ENCODE measurements at places on chromosomes 3 and 15. TPM values are rescaled to one million over a fixed set of nuclear protein-coding genes. Genes with fewer than 3 reads are reported as not detected.

DNA sequence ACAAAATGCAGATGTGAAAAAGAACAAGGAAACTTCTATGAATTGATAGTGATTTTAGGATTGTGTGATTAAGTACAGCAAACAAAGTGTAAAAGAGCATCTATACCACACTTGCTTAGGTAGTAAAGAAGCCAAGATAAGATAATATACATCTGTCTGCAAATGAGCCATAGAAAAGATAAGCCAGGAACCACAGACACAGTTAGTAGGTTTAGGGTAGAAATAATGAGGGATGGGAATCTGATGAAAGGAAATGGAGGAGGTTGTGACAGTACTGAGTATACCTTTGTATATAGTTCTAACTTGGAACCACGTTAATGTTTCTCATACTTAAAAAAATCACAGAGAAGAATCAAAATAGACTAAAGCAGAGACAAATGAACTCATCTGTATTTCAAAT is 54.0 kb downstream of the TCF12 start:
- H3K27ac ChIP-seq: no peak overlapping the region
- peaks cover 18% of the 10 kb centered on the region for H3K4me1 ChIP-seq
- no peak overlapping the region for H3K4me3 ChIP-seq
- H3K36me3 ChIP-seq: no peaks in the 10 kb centered on the region
- no peak for DNase-seq

DNA sequence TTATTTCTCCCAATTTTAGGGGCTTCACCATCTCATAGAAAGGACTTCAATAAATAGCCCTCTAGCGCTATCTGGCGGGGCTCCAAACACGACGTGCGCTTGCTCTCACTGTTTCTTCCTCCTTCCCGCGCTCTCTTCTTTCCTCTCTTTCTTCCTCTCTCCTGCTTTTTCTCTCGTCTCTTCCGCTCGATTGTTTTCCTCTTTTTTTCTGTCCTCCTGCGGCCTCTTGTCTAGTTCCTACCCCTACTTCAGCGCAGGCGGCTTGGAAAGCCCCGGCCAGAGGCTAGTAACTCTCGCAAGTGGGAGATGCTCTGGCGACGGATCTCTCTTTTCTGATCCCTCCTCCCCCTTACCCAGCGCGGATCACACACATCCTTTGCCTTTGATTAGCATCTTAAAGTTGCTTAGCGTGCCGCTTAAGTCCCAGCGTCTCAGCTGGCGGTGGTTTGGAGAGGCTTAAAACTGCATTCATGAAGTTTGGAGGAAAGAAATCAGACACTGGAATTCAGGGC is 6.2 kb upstream of the MEIS2 start:
- peaks cover 16% of the 10 kb centered on the region for H3K4me1 ChIP-seq
- peak; percentile 54 for DNase-seq
- H3K4me3 ChIP-seq: no peak overlapping the region

RNF13 gene
- polyA plus RNA-seq: 20.8 TPM

DNA sequence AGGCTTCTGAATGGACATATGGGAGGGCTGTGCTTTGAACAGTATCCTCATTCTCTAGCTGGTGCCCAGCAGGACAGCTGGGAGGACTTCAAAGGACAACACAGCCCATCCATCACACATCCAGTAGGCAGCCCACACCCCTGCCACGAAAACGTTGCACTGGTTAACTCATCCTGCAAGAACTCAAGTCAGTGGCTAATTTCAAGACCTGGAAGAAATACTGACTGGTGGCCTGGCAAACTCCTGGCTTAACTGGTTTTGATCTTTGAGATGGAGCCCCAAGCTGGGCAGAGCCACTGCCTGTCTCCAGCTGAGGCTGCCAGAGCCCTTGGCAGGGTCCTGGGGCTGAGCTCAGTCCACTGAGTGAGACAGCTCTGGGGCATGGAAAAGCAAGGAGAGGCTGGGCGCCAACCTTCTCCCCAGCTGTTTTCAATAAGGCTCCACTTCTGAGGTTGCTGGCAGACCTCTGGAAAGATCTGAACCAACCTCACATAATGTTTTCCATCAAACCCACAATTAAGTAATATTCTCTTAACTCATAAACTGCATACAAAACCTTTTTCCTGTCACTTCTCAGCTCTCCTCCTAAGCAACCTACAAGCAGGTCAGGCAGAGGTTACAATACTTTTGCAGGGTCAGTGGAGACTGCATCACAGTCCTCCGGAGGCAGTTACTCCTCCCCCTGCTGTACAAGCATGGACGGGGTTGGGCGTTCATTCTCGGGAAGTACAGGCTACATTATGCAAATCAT is 110.3 kb downstream of the MYLK start:
- no peak overlapping the region for H3K27ac ChIP-seq
- no peaks in the 10 kb centered on the region for H3K36me3 ChIP-seq
- H3K4me1 ChIP-seq: no peaks in the 10 kb centered on the region
- no peak for DNase-seq

GRCh38 chr3:154151969-154152368 is 30.8 kb downstream of the ARHGEF26 start:
- H3K4me3 ChIP-seq: no peak overlapping the region
- no peak overlapping the region for H3K27ac ChIP-seq
- H3K36me3 ChIP-seq: no peaks in the 10 kb centered on the region
- H3K4me1 ChIP-seq: no peaks in the 10 kb centered on the region
- DNase-seq: no peak
- no peaks in the 10 kb centered on the region for H3K27me3 ChIP-seq

ACAN gene
- not detected for polyA plus RNA-seq

DNA sequence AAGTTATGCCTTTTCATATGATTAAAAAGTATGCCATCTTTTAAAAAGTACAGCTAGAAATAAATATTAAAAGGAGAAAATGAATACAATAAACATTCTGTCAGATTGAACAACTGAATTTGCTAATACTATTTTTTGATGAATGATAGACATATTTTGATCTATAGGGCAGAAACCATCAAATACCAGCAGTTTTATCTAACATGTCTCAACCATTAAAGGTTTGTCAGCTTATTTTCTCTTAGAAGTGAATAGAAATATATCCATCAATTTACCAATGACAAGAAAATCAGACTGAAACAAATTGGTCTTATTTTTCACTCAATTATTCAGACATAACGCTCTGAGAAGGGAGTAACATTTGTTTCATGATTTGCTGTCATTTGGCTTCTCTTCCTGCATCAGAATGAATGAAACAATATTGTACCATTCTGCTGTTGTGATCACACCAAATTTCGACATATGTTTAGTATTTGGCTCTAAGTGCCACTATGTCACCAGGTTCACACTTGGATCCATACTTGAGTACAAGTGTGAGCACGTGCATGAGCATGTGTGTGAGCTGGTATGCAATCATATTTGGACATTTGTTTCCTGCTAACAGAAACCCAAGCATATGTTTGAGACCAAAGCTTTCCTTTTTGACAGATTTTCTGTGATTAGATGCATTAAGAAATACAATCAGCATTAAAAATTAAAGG is 86.5 kb downstream of the THRB start:
- H3K27me3 ChIP-seq: no peaks in the 10 kb centered on the region
- H3K4me1 ChIP-seq: no peaks in the 10 kb centered on the region
- no peak for DNase-seq

GRCh38 chr15:45776772-45777171 is 141.9 kb downstream of the SQOR start:
- no peak overlapping the region for H3K27ac ChIP-seq
- DNase-seq: no peak
- no peaks in the 10 kb centered on the region for H3K36me3 ChIP-seq
- no peaks in the 10 kb centered on the region for H3K4me1 ChIP-seq
- no peaks in the 10 kb centered on the region for H3K27me3 ChIP-seq

BFSP2 gene
- not detected for polyA plus RNA-seq

- H3K4me3 ChIP-seq: no peak overlapping the region
- no peaks in the 10 kb centered on the region for H3K27me3 ChIP-seq
- DNase-seq: no peak
- no peaks in the 10 kb centered on the region for H3K36me3 ChIP-seq
Observed at GRCh38 chr3:12165909-12166308, 7.2 kb upstream of the TIMP4 start.

DLL4 gene
- polyA plus RNA-seq: 1.3 TPM

MEX3B gene
- not detected for polyA plus RNA-seq

- peak; percentile 74 for DNase-seq
- no peak overlapping the region for H3K4me3 ChIP-seq
- no peak overlapping the region for H3K27ac ChIP-seq
- no peaks in the 10 kb centered on the region for H3K4me1 ChIP-seq
Observed at GRCh38 chr3:40019376-40019775, 210.0 kb downstream of the MYRIP start.

TTBK2 gene
- polyA plus RNA-seq: 2.2 TPM

GRCh38 chr3:45273681-45274515 is 47.8 kb upstream of the TMEM158 start:
- DNase-seq: no peak
- no peak overlapping the region for H3K4me3 ChIP-seq
- peaks cover 2% of the 10 kb centered on the region for H3K27me3 ChIP-seq
- no peaks in the 10 kb centered on the region for H3K36me3 ChIP-seq
- no peak overlapping the region for H3K27ac ChIP-seq

PTX3 gene
- 1.1 TPM for polyA plus RNA-seq

DNA sequence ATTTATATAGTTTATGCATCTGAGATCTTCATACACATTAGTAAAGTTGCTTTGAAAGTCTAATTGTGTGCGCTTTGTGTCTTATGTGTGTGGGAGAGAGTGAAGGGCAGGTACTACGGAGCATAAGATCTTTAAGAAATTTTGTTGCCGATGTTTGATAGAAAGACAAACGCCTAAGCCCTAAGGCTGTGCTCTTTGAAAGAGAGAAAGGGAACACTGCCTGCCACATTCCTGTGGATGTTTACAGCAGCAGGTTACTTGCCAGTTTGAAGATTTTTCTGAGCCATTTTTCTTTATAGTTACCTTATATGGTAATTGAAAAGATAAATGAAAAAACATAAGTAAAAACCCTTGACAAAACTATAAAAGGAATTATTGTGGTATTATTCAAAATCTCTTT is 17.0 kb downstream of the DTWD1 start:
- DNase-seq: no peak
- peaks cover 4% of the 10 kb centered on the region for H3K36me3 ChIP-seq
- H3K4me3 ChIP-seq: no peak overlapping the region
- H3K27ac ChIP-seq: no peak overlapping the region
- no peaks in the 10 kb centered on the region for H3K4me1 ChIP-seq
- no peaks in the 10 kb centered on the region for H3K27me3 ChIP-seq

DNA sequence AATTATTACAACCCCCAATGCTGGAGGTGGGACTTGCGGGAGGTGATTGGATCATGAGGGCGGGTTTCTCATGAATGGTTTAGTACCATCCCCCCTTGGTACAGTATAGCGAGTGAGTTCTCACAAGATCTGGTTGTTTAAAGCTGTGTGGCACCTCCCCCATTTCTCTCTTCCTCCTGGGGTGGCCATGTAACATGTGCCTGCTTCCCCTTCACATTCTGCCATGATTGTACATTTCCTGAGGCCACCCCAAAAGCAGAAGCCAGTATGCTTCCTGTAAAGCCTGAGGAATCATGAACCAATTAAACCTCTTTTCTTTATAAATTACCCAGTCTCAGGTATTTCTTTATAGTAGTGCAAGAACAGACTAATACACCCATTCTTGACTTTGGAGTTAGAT is 20.3 kb upstream of the PROK2 start:
- H3K27me3 ChIP-seq: peaks cover 9% of the 10 kb centered on the region
- no peak overlapping the region for H3K4me3 ChIP-seq
- no peaks in the 10 kb centered on the region for H3K4me1 ChIP-seq
- H3K36me3 ChIP-seq: no peaks in the 10 kb centered on the region

DUOXA2 gene
- polyA plus RNA-seq: not detected

GRCh38 chr15:74598126-74598842 is 17.4 kb upstream of the CLK3 start:
- H3K4me3 ChIP-seq: peak overlapping the region; percentile 66
- H3K36me3 ChIP-seq: no peaks in the 10 kb centered on the region
- peaks cover 6% of the 10 kb centered on the region for H3K4me1 ChIP-seq
- H3K27ac ChIP-seq: peak overlapping the region; percentile 79
- DNase-seq: peak; percentile 96
- no peaks in the 10 kb centered on the region for H3K27me3 ChIP-seq

- no peak overlapping the region for H3K4me3 ChIP-seq
- H3K27me3 ChIP-seq: no peaks in the 10 kb centered on the region
- DNase-seq: no peak
- H3K27ac ChIP-seq: no peak overlapping the region
- no peaks in the 10 kb centered on the region for H3K4me1 ChIP-seq
Observed at GRCh38 chr15:56082263-56082761, 88.9 kb upstream of the NEDD4 start.

- no peaks in the 10 kb centered on the region for H3K27me3 ChIP-seq
- peak; percentile 80 for DNase-seq
- peaks cover 1% of the 10 kb centered on the region for H3K4me1 ChIP-seq
- peak overlapping the region; percentile 95 for H3K27ac ChIP-seq
- peak overlapping the region; percentile 95 for H3K4me3 ChIP-seq
Observed at GRCh38 chr15:90530250-90531051, 728 bp downstream of the CRTC3 start.

DNA sequence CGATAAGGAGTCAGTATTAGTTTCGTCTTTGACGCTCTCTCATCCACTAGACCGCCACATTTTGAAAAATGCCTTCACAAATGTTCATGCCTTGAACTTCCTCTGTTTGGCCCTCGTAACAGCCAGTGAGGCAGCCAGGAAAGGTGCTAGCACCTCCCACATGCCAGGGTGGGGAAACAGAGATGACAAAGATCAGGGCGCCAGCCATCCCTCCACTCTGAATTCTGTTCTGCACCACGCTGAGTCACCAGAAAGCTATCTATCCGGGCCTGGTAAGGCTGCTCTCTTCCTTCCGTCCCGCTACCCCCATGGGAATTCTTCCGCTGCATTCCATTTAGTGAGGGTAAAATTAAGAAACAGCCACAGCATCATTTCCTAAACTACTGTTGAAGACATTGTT is 31.3 kb upstream of the BCL2L10 start:
- no peaks in the 10 kb centered on the region for H3K27me3 ChIP-seq
- no peak for DNase-seq
- no peaks in the 10 kb centered on the region for H3K4me1 ChIP-seq
- no peak overlapping the region for H3K4me3 ChIP-seq

CALML4 gene
- polyA plus RNA-seq: 127 TPM

GRCh38 chr15:63611177-63611576 is 14.0 kb downstream of the FBXL22 start:
- peaks cover 3% of the 10 kb centered on the region for H3K4me1 ChIP-seq
- H3K27ac ChIP-seq: no peak overlapping the region
- peaks cover 11% of the 10 kb centered on the region for H3K36me3 ChIP-seq
- H3K27me3 ChIP-seq: no peaks in the 10 kb centered on the region
- no peak overlapping the region for H3K4me3 ChIP-seq
- no peak for DNase-seq

Measured in small intestine (tissue), 16 donors.